ENCODE measurements at places on chromosomes 5 and 9.
A peak's percentile ranks its signal among the peaks of the same experiment; 100 is the strongest.

- DNase-seq, result no peak
These were observed 5.5 kb upstream of the PDE8B start for GRCh38 chr5:77204967-77205366.

- DNase-seq, result peak; percentile 80
These were observed 121.6 kb downstream of the TRIO start for GRCh38 chr5:14264605-14265316.

DNA sequence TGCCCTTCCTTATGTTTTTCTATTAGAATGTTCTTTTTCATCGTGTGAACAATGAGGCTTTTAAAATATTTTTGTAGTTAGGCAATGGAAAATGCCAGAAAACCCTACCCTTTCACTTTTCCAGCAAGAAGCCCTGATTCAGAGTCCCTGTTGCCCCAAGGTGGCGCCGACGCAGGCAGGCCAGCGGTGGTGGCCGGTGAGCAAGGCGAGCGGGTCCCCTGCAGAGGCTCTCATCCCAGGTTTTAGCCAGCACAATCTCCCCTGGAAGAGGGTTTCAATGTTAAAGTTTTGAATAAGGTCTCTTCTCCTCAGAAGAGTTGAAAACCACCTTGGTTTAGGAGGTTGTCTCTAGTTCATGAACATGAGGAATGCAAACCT is 40.8 kb upstream of the CKMT2 start:
- no peak for DNase-seq

GRCh38 chr9:130640681-130641080 is 23.7 kb upstream of the PRDM12 start:
- no peak for DNase-seq

DNA sequence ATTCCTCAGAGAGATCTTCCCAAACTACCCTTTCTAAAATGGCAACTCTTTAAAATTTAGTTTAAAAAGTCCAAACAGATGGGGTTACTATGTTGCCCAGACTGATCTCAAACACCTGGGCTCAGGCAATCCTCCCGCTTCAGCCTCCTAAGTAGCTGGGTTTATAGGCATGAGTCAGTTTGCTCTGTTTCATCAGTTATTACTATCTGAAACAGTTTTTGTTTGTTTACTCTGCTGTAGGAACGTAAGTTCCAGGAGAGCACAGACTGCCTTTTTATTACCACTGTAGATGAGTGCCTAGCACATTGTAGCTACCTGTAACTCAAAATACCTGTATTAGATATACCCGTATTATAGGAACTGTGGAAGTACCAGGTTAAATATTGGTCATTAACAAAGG is 89.4 kb downstream of the UHRF2 start:
- no peak for DNase-seq

DNA sequence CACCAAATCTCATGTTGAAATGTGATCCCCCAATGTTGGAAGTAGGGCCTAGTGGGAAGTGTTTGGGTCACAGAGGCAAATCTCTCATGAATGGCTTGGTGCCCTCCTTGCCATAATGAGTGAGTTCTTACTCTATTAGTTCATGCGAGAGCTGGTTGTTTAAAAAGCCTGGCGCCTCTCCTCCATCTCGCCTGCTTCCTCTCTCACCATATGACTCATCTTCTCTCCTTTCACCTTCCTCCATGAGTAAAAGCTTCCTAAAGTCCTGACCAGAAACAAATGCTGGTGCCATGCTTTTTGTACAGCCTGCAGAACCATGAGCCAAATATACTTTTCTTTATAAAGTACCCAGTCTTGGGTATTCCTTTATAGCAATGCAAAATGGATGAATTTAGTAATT is 20.9 kb upstream of the ARHGAP26 start:
- no peak for DNase-seq

- no peak for DNase-seq
These were observed 31.7 kb downstream of the SLC35A4 start for GRCh38 chr5:140596321-140596741.

DNA sequence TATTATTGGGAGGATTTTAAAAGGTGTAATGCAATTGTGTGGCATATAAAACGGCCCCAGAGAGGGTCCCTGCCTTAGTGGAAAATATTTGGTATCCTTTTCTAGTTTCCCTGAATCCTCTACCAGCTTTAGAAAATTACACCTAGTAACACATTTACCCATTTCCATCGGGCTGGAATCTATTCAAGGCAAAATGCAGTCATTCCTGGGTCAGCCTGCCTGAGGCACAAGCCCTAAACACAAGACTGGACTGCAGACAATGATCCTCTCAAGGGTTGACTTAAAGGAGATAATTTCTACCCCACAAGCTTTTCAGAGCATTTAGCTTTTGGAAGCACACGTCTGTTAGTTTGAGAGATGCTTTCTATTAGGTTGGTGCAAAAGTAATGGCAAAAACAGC is 124.4 kb upstream of the ADAMTSL1 start:
- DNase-seq, result no peak

- no peak for DNase-seq
These were observed 56.6 kb upstream of the IFNK start for GRCh38 chr9:27467486-27467885.

- no peak for DNase-seq
These were observed 15.7 kb upstream of the CEP120 start for GRCh38 chr5:123438902-123439301.

- DNase-seq, result no peak
These were observed 50.2 kb downstream of the CSNK1A1 start for GRCh38 chr5:149500922-149501582.

GRCh38 chr9:75891771-75892215 is 1.3 kb downstream of the PCSK5 start:
- DNase-seq, result no peak

DNA sequence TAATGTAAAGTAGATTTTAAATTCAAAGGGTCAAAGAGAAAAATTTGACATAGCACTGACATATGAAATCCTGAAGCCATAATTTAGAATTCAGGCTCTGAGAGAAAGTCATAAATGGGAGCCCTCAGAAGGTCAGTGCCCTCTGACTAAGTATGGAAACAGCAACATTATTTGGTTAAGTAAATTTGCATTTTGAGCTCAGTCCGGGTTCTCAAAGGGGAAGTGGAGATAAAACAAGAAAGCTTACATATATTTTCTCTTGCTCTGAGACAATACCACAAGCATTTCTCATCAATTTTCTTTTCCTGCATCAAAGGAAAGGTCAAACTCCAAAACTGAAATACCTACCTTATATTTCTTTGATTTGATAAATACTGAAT is 348.0 kb downstream of the SEMA5A start:
- no peak for DNase-seq

DNA sequence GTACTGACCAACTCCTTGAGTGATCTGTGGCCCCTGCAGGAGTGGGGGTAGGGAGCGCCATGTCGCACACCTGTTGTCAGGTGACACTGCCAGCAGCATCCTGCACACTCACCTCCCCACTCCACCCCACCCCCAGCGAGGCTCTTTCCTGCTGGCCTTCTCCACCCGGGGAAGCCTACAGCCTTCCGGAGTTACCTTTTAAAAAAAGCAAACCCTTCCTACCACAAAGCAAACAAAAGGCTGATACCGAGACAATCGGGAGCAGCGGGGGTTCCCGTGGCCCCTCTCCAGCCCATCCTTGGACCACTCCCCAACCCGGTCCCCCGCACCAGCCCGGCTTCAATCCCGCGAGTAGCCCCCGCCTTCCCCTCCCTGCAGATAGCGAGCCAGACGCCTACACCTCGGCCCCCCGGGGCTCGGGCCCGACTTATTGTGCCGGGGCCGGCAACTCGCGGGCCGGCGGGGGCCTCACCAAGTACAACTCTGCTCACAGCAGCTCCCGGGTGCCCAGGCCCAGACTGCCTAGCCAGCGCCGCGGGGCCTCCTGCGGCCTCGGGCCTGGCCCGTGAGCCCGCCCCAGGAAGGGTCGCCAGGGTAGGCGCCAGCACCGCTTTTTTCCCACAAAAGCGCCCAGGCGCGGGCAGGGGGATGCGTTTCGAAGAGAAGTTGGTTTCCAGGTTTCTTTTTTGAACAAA is 724 bp downstream of the MACROH2A1 start:
- DNase-seq, result no peak

All from anterior cingulate cortex (tissue), 58 donors.